ENCODE measurements at places on chromosomes 7 and 10.

DNA sequence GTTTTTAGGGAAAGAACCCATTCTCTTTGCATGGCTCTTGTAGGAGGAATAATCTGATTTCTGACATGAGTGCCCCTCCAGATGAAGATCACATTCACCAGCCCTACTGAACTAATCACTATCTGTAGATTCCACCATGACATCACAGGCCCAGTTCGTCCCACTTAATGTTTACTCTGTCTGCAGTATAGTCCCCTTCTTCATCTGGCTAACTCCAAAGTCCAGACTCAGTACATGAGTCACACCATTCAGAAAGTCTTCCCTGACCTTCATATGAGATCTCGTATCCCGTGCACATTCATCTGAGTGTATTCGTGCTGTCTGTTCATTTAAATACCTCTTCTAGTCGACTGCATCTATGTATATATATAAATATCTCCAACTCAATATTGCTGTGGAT, 366.5 kb upstream of the AKR1E2 start:
- no peak for ATAC-seq

DNA sequence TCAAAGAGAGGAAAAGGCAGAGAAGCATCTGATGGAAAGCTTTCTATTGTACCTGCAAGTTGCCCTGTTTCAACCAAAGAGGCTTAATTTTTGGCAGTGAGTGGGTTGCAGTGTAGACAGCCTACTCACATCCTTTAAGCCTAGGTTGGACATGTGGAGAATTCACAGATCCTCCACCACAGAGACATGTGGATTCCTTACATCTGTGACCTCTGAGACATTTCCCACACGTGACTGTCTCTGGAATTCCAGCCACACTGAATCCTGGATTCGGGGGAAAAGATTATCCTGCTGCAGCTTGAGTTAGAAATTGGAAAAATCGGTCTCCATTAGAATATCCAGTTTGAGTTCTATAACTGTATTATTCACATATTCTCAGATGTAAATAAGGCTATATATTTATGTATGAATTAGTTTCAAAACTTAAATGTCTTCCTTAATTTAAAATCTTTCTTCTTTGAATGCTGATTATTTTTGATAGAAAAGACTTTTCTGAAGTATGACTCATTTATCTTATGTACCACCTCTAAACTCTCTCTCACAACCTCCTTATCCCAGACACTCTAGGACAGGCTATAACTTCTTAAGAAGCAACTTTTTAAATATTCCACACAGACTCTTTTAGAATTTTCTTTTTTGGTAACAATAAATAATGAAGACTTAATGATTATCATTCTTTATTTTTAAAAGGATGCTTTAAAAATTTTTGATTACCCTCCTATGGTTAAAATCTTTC, 123.3 kb downstream of the TWIST1 start:
- no peak for ATAC-seq

DNA sequence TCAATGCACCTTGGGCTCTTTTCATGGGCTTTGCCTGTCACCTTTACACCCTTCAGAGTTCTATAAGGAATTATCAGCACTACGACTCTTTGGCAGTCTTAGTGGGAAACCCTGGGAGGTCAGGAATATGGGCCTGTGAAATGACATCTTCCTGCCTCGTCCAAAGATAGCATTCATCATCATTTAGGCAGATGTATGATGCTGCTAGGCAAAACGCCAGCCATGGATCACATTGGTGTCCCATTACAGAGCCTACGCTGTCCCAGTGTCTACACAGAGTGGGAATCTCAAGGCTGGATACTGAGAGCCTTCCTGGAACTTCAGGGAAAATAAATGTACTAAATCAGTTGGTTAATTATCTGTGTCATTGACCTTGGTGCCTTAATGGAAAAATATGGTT, 259.4 kb upstream of the CELF2 start:
- ATAC-seq = no peak

DNA sequence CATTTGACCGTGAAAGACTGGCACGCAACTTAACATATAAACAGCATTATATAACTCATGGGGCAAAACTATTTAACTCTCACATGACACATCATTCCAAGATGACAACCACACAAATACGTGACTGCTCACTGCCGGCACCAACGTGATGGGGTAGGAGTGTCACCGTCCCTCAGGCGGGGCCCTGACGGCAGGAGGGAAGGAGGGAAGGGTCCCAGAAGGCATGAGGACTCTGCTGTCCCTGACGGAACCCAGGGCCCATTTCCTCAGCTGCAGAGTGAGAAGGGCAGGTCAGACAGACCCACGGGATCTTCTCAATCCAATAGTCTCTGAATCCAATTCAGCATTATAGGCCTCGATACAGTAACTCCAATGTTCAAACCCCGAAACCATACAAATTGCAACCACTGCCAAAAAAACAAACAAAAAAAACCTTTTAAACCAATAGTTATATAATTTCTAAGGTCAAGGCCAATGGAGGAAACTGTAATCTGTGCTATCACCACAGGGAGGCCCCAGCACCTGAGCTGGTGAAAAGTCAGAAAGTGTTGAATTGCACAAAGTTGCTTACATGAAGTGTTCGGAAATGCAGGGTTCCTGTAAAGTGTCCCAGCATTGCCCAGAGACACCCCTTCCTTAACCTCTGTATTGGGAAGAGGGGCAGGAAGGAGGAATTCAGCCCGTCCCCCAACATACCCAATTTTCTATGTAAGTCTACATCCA, 137.4 kb downstream of the TNS3 start:
- no peak for ATAC-seq

DNA sequence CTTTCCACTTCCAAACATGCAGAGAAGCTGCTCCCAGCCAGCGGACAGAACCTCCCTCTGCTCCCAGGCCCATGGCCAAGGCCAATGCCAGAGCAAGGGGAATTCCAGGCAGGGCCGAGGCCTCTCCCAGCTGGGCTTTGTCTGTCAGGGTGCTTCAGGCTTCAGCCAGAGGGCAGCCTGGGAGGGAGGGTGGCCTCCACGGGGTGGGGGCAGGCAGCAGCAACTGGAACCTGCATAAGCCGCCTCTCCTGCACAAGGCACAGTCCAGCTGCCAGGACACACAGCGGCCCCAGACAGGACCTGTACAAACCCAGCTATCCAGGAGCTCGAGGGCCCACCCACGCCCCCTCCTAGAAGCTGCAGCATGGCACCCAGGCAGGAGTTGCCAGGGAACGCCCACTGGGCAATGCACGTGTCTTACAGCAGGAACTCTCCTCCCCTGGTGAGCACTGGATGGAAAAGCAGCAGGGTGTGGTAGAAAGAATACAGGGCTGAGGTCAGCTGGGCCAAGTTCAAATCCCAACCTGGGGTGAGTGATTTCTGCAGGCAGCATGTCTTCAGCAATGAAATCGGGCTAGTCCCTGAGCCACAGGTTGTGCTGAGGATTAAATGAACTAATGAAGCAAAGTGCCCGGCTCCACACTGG, 7.6 kb downstream of the FAM53B start:
- ATAC-seq = no peak

DNA sequence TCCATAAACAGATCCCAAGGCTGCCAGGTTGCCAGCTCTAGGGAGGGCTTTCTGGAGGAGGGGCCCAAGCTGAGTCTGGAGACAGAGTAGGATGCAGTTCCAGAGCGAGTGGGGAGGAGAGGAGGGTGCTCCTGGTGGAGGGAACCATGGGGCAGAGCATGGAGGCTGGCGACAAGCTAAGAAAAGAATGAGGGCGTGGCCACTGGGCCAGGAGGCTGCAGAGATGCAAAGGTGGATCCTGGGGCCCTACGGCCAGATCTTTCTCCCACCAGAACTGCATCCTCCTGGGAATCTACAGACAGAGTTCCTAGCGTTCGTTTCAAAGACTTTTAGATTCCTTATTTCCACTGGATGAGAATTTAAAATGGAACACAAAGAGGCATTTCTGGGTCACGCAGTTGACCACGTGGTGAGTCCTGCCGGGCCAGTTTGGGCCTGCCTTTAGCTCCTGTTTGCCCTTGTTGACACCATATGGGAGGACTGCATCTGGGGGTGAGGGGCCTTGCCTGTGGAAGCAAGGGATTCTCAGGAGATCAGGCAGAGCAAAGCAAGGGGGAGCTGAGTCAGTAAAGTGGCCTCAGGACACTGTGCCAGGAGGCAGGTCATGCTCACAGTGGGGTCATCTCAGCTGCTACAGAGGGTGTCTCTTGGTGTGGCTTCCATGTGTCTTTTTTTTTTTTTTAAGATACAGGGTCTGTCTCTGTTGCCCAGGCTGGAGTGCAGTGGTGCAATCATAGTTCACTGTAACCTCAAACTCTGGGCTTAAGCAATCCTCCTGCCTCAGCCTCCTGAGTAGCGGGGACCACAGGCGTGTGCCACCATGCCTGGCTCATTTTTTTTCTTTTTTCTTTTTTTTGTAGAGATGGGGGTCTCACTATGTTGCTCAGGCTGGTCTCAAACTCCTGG, 137.8 kb downstream of the SH3PXD2A start:
- ATAC-seq = no peak

All from activated CD4-positive, CD25-positive, alpha-beta regulatory T cell treated with anti-CD3 and anti-CD28 coated beads, Interleukin-2, amount 50 U/mL, for 24 hours (primary cell).